ENCODE measurements at places on chromosomes 4 and X. TPM values are rescaled to one million over a fixed set of nuclear protein-coding genes. Genes with fewer than 3 reads are reported as not detected.
A peak's percentile ranks its signal among the peaks of the same experiment; 100 is the strongest.

MAGEA2 gene
- total RNA-seq = not detected

TCEAL8 gene
- 48.1 TPM for total RNA-seq

DNA sequence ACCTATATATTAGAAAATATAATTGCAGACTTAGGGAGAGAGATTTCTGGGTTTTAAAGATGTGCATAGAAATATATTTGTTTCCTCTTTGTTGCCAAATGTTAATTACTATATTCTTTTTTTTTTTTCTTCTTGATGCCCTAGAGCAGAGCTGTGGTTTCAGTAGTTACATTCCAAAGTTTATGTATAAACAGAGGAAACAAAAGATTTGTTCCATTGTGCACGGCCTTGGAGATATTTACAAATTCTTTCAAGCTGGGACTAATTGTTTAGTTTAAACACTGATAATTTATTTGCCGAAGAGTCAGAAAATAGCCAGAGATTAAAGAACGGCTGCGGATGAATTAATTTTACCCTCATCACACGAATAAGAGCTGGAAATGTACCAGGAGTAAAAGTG, 85.1 kb downstream of the USP46 start:
- H3K4me1 ChIP-seq = no peaks in the 10 kb centered on the region
- no peak for DNase-seq
- H3K36me3 ChIP-seq = no peaks in the 10 kb centered on the region
- H3K4me3 ChIP-seq = no peak overlapping the region
- H3K27ac ChIP-seq = no peak overlapping the region

DNA sequence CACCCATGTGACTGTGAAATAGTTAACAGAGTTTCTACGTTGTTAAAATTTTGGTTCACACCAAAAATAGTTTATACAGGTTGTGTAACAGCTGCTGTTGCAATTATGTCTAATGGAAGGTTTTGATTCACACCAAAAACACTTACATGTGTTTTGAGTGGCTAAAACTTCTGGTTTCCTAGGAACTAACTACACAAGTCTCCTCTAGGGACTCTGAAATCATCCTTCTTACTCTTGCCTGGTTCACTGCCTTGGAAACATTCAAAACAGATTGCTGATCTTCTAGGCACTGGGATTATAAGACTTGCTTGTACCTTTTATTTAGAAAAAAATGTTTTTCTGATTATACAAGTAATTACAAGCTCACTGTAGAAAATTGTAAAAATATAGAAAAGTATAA, 14.9 kb upstream of the MORC4 start:
- H3K27ac ChIP-seq = no peak overlapping the region
- peaks cover 2% of the 10 kb centered on the region for H3K4me1 ChIP-seq
- DNase-seq = no peak
- H3K27me3 ChIP-seq = no peaks in the 10 kb centered on the region

- no peak for DNase-seq
- no peaks in the 10 kb centered on the region for H3K36me3 ChIP-seq
- no peaks in the 10 kb centered on the region for H3K27me3 ChIP-seq
- no peaks in the 10 kb centered on the region for H3K4me1 ChIP-seq
- no peak overlapping the region for H3K4me3 ChIP-seq
Observed at GRCh38 chr4:37538931-37539330, 147.2 kb downstream of the RELL1 start.

DNA sequence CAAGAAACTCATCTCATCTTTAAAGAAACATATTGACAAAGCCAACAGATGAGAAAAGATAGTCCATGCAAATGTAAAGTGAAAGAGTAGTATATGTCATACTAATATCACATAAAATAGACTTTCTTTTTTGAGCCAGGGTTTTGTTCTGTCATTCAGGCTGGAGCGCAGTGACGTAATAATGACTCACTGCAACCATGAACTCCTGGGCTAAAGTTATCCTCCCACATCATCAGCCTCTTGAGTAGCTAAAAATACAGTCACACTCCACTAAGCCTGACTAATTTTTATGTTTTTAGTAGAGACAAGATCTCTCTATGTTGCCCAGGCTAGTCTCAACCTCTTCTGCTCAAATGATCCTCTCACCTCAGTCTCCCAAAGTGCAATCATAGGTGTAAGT, 51.8 kb upstream of the TRAM1L1 start:
- DNase-seq = no peak
- no peaks in the 10 kb centered on the region for H3K4me1 ChIP-seq
- no peaks in the 10 kb centered on the region for H3K27me3 ChIP-seq

DNA sequence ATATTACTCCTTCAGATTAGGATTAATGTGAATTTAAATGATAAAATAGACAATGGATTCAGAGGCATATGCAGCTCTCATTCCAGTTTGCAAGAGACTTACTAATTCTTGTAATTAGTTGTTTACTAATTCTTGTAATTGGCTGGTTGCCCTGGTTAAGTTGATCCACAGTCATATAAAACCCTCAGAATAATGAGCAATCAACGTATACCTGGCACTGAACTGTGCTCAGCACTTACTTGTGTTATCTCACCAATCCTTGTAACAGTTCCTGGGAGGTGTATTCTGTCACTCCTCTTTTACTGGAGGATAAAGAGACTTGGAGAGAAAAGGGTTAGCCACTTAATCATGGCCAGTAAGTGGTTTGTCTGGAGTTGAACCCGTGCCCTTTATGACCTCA, 10.5 kb downstream of the HERC5 start:
- no peak overlapping the region for H3K4me3 ChIP-seq
- H3K36me3 ChIP-seq = peaks cover 76% of the 10 kb centered on the region
- no peak overlapping the region for H3K27ac ChIP-seq
- no peaks in the 10 kb centered on the region for H3K27me3 ChIP-seq
- DNase-seq = no peak

DNA sequence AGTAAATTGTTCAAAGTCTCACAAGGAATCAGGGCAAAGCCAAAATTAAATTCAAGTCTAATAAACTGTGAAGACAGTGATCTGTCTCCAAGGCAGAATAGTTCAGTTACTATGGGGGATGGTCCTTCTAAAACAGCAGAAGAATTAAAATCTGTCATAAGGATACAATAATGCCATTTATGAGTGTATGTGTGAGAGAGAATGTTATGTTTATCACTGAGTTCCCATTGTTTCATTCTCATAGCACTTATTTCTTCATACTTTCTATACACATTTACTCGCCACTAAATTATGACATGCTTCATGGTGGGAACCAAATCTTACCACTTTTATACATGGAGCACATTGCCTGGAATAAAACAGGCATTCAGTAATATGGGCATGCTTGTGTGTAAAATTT, 102.5 kb downstream of the AMMECR1 start:
- DNase-seq = no peak
- no peak overlapping the region for H3K27ac ChIP-seq
- no peaks in the 10 kb centered on the region for H3K27me3 ChIP-seq
- no peak overlapping the region for H3K4me3 ChIP-seq
- H3K4me1 ChIP-seq = peaks cover 12% of the 10 kb centered on the region

DNA sequence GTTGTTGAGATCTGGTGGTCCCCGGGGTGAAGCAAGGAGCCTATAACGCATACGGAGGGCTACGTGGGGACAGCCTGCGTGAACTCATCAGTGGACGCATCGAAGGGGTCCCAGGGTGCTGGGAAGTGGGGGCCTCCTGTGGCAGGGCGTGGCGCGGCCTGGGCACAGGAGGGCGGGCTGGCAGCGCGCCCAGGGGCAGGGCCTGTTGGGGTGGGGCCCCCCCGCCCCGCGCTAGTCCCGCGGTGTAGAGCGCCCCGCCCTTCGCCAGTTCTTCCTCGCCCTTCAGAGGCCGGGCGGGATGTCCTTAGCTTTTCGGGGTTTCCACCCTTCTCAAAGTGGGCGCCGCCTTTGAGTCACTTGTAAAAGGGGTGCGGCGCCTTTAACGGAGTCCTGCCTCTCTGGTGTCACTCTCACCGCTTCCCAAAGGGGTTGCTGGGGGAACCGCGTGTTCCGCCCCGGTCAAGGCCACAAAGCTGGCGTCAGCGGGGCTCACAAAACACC, 632 bp downstream of the PLP2 start:
- H3K4me3 ChIP-seq = peak overlapping the region; percentile 85
- DNase-seq = peak; percentile 76
- H3K27ac ChIP-seq = peak overlapping the region; percentile 90
- H3K4me1 ChIP-seq = peaks cover 49% of the 10 kb centered on the region
- H3K27me3 ChIP-seq = no peaks in the 10 kb centered on the region

DNA sequence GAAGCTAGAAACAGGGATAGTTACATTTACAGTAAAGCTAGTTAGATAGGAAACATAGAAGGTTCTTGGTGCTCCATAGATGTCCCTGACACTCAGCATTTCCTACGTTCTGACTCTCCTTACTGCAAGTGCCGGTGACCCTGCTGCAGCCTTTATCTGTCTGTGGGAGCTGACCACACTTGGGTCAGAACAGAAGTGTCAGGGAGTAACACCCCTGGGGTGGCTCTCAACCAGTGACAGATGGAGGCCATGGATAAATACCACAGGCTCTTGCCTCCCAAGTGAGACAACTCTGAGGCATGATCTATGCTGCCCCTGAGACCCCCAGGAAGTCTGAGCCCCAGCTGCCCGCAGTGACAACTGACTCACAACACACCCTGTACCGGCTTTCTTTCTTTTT, 69.8 kb downstream of the ANXA3 start:
- DNase-seq = no peak
- no peak overlapping the region for H3K4me3 ChIP-seq
- H3K4me1 ChIP-seq = peaks cover 21% of the 10 kb centered on the region
- H3K36me3 ChIP-seq = no peaks in the 10 kb centered on the region
- no peak overlapping the region for H3K27ac ChIP-seq
- H3K27me3 ChIP-seq = no peaks in the 10 kb centered on the region

DNA sequence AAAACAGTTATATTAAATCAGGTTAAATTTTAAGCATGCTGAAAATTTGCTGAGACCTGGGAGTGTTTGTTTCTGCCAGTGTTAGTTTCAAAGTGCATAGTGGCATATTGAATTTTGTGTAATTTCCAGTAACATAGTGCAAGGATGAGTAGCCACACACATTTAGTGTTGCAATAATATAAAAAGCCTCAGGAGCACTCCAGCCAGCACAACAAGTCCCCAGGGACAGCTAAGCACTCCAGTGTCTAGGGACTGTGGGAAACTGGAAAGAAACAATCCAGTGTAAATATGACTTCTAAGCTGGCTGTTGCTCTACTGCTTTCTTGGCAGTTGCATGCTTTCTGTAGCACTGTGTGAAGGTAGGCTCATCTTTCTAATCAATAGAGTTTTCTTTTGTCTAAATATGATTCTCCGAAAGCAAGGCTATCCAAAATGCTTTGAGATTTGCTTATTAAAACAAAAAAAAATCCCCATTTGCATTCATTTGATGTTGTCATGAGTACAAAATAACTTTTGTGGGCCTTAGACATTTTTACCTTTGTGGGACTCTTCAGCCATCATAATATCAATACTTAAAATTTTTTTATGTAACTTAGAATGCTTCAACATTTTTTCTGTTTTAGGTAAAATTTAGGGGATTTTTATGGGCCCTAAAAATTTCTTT, 24.2 kb upstream of the CXCL2 start:
- H3K27ac ChIP-seq = no peak overlapping the region
- no peaks in the 10 kb centered on the region for H3K27me3 ChIP-seq
- DNase-seq = no peak
- H3K4me3 ChIP-seq = no peak overlapping the region
- no peaks in the 10 kb centered on the region for H3K36me3 ChIP-seq

Measured in activated CD4-positive, alpha-beta T cell treated with anti-CD3 and anti-CD28 coated beads, Interleukin-2, amount 10 ng/mL, durations not matched to agents 7 days and 5 days (primary cell).